Stimulated activated CD4-positive, alpha-beta T cell treated with anti-CD3 and anti-CD28 coated beads, Interleukin-15, amount 100 ng/mL, for 1 hour (primary cell): ENCODE measurements at places on chromosomes 4 and X.

DNA sequence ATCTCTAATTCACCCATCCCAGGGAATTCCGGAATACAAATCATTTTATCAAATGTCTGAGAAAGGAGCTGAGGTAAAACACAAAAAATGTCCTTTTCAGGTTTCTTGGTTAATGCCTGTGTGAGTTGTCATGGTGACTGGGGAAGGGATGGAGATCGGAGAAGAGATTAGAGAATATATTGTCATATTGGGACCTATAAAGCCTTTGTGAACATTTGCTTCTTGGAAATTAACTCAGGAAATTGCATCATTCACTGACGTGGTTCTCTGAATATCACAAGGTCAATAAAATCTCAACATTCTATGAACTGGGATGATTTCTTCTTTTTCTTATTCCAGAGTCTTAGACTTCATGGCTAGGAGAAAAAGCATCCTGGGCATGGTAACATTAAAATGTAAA lies 174.8 kb upstream of the GLRA2 start:
- no peak for DNase-seq

GRCh38 chr4:820230-821172 lies 5.4 kb downstream of the CPLX1 start:
- no peak for DNase-seq

- no peak for DNase-seq
Measured at GRCh38 chr4:101304916-101305315, 42.4 kb downstream of the PPP3CA start.

GRCh38 chrX:30995060-30995700 lies 76.7 kb downstream of the FTHL17 start:
- DNase-seq: no peak

DNA sequence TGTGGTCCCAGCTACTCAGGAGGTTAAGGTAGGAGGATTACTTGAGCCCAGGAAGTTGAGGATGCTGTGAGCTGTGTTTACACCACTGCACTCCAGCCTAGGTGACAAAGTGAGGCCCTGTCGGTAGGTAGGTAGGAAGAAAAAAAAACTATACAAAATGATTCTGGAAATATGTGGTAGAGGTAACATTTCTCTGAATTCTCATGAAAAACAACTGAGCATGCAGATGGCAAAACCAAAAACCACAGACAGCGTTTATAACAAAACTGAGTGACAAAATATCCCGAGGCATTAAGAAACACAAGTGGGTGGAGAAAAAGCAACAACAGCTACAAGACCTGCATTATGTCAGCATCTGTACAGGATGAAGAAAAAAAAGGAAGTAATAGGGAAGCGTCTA lies 211.7 kb downstream of the DLG3 start:
- DNase-seq: no peak

DNA sequence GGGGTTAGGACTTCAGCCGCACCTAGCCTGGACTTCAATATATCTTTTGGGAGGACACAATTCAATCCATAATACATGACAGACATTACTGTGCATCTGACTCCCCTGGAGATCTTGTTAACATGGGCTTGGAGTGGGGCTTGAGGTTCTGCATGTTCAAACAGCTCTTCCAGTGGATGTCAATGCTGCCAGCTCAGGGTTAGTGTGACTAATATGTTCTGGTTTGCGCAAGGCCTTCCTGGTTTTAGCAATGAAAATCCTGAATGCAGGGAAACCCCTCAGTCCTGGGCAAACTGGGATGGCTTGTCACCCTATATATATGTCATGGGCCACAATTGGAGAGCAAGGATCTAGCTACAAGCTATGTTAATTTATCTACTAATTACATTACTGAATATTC lies 2.7 kb upstream of the TSPAN7 start:
- no peak for DNase-seq

GRCh38 chr4:3308691-3309090 lies 15.9 kb downstream of the RGS12 start:
- DNase-seq: no peak

- no peak for DNase-seq
Measured at GRCh38 chr4:7747062-7747385, 192.6 kb downstream of the AFAP1 start.
